ENCODE measurements at places on chromosomes 5 and 9.
A peak's percentile ranks its signal among the peaks of the same experiment; 100 is the strongest.

DNA sequence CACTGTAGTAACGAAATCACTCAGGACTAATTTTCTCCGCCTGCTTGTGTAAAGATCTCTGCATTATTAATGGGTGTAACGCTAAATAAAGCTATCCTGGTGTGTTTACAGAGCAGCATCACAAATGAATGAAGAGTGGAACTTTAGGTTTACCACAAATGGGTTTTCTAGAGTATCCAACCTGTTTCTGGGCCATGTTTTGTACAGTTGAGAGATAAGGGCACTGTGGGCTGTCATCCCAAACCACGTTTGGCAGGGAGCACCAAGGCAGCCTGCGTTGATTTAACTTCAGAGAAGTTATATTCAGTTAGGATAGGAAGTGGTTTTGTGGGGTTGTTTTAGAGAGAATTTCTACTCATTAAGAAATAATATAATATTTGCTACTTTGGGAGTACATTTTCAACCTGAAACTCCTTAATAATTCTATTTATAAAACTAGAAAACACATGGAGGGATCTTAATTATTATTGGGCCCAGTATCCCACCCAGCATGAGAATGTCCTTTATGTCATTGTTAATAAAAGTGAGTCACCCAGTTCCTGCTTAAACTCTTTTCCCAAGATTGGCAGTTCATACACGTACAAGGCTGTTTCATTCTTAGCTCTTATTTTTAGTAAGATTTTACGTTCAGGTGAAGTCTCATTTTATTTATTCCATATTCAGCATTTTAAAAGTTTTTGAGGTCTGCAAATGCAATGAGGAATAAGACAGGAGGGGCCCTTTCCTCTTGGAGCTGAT, 8.0 kb downstream of the KCNN2 start:
- no peak for DNase-seq

DNA sequence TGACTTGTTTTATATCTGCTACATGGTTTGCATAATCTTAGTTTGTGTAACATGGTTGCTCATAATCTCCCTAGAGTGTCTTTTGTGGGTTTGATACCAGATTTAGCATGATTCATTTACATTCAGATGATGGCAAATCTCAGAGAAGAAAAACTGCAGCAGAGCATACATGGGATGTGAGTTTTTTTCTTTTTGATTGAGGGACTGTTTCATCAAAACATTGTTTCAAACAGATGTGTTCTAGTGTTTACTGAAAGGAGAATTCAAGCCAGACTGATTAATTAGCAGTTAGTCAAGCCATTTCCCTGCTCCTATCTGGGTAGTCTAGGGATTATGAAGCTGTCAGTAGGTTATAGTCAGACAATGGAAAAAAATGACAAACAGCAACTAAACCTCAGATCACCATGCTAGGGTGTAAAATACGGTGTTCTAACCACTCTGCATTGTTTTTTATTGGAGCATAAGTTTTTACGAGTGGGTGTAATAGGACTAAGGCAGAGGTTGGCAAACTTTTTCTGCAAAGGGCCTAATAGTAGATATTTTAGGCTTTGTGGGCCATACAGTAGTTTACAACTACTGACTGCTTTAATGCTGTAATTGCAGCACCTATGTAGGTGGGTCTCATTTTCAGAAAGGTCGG, 10.5 kb upstream of the GDNF start:
- no peak for DNase-seq

- peak; percentile 36 for DNase-seq
Observed at GRCh38 chr9:110217656-110218099, 9.7 kb upstream of the C9orf152 start.

DNA sequence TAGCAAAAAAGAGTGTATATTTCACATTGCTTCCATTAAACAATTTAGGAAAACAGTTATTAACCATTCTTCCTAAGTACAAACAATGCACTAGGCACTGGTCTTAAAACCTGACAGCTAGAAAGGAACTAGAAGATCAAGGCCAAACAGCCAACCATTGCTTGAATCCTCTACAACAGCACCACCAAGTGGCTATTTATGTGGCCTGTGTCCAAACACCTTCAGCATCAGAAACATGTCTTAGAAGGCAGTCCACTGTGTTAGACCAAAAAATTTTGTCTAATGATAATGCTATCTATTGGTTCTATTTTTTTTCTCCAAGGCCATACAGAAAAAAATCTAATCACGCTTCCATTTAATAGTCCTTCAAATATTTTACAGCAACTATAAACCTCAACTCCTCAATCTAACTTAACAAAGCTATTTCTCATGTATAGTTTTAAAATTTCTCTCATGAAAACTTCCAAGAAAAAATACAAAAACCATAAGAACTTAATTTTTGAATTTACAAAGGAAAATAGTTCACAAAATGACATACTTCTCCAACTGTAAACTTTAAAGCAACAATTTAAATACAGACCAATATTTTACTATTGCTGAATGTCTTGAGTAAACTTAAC, 36.1 kb downstream of the CAAP1 start:
- peak; percentile 81 for DNase-seq

- DNase-seq = peak; percentile 51
Observed at GRCh38 chr9:69759021-69759420, 790 bp downstream of the PTAR1 start.

DNA sequence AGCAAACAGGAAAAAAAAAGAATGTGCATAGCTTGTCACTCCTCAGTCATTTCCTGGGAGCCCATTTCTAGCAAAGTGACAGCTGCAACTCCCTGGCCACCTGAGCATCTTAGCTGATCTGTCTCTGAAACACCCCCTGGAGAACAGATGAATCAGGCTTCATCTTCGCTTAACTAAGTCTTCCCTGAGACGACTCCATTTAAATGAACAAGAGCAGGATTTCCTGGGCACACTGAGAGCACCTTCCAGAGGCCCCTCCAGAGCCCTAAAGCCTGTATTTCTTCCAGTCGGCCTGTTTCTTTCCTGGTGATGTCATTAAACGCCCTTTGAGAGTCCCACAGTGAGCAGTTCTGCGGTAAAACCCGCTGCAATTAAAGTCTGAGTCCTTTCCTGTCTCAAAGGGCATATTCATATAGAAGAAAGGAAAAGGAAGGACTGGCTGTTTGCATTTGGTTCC, 13.9 kb downstream of the TGFBI start:
- peak; percentile 2 for DNase-seq

GRCh38 chr5:143217804-143218160, 185.7 kb downstream of the NR3C1 start:
- DNase-seq = no peak

DNA sequence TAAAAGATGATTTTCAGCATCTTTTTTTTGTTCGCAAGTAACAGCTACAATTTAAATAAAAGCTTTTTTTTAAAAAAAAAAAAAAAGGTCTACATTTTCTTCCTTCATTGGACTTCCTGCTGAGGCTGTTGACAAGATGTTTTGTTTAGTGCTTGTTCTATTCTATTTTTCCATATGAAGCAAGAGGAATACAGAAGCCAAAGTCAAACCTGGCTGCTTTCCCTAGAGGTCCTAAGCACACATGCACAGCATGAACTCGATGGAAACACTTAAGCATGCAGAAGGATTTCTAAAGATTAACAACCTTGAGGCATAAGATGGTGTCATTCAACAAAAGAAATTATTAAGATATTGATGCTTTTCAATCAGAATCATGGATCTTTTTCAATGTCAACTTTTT, 105.1 kb downstream of the ADCY2 start:
- no peak for DNase-seq

GRCh38 chr5:148733601-148734438, 79.5 kb upstream of the HTR4 start:
- peak; percentile 86 for DNase-seq

- no peak for DNase-seq
Observed at GRCh38 chr5:90575712-90576111, 17.1 kb downstream of the ADGRV1 start.

- DNase-seq = peak; percentile 67
Observed at GRCh38 chr5:90709323-90710155, 150.9 kb downstream of the ADGRV1 start.

DNA sequence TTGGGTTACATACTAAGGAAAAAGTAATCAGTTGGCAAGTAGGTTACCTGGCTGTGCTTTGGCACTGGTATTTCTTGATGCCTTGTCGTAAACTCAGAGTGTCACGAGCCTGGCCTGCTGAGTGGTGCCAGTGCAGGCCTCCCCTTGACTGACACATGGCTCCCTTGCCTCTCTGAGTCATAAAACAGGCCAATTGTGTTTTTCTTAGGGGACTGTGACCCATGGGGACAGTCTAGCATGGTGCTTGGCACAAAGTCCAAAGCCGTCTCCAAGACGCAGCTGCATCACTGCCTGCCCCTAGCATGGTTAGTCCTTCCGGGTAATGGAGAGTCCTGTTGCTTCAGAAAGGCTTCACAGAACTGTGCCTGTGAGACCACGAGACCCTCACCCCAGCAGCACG, 132.5 kb downstream of the MVB12B start:
- DNase-seq = no peak

DNA sequence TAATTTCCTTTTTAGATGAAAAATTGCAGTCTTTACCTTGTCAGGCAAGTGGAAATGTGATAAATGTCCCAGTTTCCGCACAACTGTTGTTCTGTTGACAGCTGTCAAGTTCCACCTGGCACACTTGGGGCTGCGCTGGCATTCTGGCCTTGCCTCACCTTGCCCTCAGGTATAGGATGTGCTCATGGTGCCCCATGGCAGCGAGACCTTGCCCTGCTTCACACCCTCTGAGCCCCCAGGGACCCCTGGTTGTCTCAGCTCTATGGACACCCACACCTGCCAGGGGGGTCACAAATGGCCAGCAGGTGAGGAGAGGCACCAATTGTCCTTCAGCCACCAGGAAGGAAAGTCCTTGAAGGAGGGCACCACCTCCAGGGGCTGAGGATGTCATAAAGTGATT, 37.5 kb upstream of the SEMA4D start:
- no peak for DNase-seq

GRCh38 chr5:100787648-100788047, 115.4 kb downstream of the ST8SIA4 start:
- no peak for DNase-seq

DNA sequence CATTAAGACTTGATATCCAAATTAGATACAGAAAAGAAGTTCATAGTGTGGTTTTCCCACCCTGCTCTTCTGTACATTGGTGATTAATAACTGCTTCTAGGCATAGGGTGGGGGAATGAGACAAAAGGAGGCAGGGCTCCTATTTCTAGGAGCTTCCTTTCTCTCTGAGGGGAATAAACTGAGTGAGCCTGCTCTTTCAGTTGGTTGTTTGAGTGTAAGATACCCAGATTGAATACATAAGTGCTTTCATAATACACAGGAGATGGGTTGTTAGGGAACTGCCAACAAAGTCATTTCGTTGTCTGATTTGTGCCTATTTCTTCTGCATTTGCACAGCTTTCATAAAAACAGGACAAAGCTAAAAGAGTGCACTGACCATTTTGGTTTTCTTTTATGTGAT, 48.9 kb upstream of the TTC23L start:
- no peak for DNase-seq

GRCh38 chr9:95724253-95724991, 151.1 kb upstream of the ERCC6L2 start:
- no peak for DNase-seq

GRCh38 chr5:165420493-165420892, 1915.1 kb downstream of the MAT2B start:
- no peak for DNase-seq

DNA sequence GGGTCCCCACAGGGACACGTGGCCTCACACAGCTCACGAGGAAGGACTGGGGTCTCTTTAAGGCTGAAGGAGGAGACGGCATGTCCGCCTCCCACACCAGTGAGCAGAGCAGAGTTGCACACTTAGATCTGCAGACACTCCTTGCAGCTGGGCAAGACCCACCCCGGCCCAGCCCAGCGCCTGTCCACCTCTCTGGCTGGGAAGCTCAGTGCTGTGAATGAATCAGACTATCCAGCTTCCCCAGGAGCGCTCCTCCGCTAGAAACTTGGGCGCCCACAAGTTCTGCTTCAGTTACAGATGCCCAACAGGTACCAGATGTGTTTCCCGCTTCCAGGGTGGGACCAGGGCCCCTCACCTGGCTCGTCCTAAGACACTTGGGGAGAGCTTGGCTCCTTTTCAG, 78.9 kb downstream of the NSUN2 start:
- DNase-seq = peak; percentile 2

DNA sequence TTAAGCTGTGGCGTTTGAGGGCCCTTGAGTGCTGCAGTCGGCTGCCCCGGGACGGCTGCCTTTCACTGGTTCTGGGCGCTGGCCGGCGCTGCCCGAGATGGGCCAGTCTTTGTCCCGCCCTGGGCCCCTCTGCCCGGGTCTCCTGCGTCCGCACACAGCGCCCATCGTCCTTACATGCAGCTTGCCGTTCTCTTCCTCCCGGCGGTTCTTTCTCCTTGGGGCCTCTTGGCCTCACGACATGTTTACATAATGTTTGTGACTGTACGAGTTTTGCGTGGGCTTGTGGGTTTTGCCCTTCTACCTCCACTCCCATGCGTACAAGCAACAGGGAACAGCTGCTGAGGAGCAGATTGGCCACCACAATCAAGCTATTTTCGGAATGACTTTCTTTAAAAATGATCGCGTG, 618 bp downstream of the TNPO1 start:
- DNase-seq = peak; percentile 72

- no peak for DNase-seq
Observed at GRCh38 chr9:125540497-125540896, 166.5 kb downstream of the MAPKAP1 start.

DNA sequence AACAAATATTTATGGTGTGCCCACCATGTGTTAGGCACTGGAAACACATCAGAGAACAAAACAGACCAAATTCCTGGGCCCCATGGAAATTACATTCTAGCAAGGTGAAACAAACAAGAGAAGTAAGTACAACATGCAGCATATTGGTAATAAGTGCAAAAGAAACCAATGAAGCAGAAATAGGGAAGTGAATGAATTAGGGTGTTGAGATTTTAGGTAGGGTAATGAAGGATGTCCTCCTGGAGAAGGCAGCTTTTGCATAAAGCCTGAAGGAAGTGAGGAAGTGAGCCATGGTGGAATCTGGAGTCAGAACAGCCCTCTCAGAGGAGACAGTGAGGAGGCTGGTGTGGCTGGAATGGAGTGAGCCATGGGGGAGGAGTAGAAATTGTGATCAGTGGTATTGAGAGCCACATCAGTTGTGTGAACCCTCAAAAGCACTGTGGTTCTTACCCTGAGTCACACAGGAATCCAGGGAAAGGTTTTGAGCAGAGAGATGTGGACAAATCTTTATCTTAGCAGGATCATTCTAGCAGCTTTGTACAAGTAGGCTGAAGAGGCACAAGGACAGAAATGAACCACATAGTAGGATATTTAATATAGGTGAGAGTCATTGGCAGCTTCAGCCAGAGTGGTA, 52.7 kb upstream of the ARL15 start:
- no peak for DNase-seq

DNA sequence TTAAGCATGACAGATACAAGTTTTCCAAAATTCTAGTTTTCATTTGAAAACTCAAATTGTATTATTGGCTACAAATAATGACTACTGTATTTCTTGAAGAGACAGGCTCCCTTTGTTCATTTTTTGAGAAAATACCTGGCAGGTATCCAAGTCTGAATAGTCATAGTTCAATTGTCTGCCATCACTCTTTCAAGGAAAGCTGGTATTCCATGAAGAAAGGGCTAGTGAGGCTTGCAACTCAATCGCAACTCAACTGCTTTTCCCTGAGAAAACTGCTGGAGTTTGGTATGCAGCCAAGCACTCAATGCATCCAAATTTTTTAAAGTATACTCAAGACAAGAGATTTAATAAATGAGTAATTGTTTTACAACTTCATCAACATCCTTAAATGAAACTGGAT, 61.4 kb upstream of the TRIO start:
- DNase-seq = no peak

All from NCI-H82 (cell line).